ENCODE measurements at places on chromosomes 7 and 10.

DNA sequence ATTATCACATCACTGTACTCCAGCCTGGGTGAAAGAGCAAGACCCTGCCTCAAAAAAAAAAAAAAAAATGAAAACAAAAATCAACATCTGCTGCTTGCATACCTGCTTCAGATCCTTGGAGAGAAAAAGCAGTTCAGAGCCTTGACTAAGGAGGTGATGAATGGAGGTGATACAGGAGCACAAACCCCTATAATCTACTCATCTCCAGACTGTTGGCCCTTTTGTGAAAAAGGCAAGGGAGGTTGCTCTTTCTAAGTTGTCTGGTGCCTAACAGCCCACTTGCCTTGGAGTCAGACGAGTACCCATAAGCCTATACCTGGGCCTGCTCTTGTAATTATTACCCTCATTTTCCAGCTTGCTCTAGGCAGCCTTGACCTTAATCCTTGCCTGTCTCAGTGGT, 1.4 kb downstream of the SFXN2 start:
- DNase-seq = no peak

GRCh38 chr7:77651575-77652162, 44.6 kb upstream of the RSBN1L start:
- no peak for DNase-seq

DNA sequence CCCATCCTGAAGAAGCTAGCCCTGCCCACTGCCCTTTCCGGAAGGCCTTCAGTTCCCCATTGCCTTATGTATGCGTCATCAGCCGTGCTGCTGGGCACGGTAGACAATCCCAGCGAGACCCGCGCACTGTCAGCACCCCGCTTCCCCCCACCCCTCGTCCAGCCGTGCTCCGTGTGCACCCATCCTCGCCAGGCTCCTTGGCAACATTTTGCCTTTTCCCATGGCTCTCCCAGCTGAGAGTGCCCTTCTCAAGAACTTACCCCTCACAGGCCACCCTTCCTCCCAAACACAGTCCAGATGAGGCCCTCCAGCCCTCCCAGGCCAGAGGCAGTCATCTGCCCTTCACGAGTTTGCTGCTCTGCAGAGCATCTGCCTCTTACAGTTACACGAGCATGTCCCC, 633.8 kb upstream of the FOXK1 start:
- no peak for DNase-seq

DNA sequence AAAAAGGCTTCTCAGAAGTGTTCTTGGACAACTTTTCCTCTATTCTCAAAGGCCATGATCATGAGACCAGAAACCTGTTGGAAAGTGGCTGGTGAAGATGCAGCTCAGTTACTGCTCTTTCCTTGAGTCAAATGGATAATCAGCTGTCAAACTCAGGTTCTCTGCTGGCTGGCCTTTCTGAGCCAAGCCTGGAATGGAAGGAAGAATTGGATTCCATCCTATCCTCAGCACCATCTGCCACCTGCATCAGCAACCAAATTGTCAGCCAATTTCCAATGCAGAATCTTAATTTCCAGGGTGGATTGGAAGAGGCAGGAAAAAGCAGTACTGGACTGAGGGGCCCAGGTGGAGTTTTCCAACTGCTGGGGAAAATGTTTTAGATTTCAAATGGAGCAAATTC, 631.7 kb downstream of the KCNMA1 start:
- DNase-seq = no peak

GRCh38 chr10:48450741-48451466, 144.4 kb downstream of the MAPK8 start:
- no peak for DNase-seq

DNA sequence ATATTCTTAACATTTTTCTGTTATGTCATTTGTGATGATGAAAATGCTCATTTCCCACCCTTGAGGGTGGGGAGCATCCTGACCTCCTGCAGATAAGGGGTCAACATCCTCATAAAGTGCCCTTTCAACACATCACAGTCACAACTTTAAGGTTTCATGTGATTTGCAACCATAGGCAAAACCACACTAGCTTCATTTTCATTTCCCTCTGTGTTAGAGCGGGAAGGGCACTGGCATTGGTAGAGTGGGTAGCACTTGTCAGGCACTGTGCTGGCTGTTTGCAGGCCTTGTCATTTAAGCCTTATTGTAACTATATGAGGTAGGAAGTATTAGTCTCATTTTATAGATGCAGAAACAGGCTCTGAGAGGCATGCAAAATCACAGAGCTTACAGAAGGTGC, 39.8 kb downstream of the PSMC2 start:
- DNase-seq = no peak

DNA sequence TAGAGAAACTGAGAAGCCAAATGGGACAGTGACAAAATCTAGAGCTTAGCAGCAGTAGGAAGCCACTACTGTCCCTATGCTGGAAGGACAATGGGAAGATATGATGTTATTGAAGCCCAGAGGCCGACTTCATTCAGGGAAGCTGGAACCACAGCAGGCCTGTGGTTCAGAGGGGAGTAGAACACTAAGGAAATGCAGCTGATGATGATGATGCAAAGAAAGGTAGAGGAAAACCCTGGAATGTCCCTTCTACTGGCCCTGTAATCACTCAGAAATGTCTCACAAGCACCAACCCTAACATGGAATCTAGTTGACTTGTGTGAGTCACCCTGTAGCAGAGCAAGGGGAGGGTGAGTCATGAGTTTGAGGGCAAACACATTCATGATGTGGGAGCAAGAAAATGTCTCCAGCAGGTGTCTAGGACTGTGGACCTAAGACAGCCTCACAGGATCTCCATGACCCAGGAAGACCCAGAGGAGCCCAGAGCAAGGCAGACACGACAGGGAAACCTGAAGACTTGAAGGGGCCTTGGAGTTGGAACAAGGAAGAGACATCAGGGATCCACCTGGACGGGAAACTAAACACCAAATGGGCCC, 37.0 kb upstream of the LRRC17 start:
- no peak for DNase-seq

DNA sequence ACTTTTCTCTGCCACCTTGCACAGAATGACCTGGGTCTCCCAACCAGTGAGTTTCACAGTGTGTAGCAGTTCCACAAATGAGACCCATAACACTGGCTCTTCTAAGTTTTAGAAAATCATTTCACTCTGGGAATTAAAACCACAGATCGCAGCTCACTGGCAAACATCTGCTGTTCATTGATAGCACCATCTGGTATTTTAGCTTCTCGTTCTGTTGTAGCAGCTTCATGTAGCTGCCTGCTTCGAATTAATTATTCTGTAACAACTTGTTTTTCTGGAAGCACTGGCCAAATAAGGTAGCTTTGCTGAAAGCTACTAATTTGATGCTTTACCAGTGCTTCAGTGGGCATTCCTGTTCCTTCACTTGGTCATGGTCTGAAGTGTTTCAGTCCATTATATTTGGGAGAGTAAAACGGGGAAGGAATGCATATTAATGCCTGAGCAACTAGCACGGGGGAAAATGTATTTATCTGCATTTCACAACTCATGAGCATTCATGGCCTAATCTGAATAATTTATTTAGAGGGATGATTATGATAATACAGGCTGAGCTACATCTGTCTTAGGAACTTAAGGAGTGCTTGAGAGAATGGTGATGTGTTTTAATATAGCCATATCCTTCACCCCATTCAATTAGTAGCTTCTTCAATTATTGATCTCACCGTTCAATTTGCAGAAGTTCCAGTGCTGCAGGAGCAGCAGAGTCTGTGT, 447.4 kb downstream of the XPNPEP1 start:
- DNase-seq = no peak

- DNase-seq = no peak
These were observed 11.3 kb upstream of the STMP1 start for GRCh38 chr7:135650831-135651573.

DNA sequence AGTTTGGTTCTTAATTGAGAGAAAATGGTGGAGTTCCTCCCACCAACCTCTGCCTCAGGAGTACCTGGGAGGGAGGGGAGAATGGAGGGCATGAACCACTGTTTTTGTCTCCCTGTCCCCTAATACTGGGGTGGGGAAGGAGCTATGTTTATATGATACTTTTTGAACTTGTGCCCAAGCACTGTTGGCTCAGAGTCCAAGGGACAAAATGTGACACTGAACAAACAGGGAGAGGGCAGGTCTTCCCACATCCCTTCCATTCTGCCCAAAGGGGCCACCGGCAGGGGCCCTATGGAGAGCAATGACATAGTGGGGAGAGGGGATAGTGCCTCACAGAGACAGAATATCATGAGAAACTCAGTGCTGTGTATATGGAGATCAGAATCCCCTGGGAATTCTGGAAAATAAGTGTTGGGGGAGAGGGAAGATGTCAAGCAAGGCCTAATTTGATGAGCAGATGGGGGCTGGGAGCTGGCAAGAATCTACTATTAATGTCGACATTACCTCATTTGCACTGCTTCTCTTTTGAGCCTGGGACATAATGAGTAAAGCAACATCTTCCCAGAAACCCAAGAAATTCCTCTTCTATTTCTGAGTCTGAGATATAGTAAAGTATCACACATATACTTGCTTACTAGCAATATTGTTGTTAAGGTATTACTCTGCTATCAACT, 180.6 kb downstream of the CYP26A1 start:
- DNase-seq = peak; percentile 53

DNA sequence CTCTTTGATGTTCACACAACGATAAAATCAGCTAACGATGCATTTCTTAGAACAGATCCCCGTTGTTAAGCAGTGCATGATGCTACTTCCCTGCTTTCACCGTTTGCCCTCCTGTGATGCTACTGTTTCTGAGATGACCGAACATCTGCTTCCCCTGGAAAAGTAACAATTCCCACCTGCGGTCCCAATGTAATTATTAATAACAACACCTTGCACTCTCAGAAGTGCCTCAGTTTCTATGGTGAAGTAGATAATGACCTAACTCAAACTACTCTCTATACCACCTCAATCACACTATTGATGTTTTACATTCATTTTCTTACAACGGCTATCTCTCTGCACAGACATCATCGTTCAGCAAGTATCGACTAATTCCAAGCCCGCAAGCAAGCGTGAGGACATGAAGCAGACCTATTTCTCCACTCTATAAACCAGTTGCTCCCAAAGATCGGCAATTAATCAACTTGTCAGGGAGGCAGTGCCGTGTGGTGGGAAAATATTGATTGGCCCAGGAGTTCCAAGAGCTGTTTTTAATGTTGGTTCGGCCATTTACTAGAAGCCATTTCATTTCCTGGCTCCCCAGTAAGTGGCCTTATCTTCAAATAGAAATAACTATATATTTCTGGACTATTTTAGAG, 42.7 kb downstream of the FAM107B start:
- DNase-seq = no peak

DNA sequence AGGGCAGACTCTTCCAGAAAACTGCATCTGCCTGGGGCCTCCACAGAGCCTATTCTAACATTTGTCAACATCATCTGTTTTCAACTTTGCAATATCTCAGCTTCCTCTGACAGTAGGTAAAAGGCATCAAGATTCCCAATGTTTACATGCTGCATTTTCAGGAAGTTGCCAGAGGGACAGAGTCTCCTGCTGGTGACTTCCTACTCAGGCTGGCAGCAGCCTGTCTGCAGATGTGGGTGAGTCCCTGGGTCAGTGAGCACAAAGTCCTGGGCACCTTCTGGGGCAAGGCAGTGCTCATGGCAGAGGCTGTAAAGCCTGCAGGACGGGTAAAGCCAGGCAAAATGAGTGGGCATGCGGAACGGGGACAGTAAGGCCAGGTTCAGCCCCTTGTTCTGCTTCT, 69.4 kb downstream of the EBF3 start:
- no peak for DNase-seq

Data from liver (tissue), 10 donors.